ENCODE measurements at places on chromosomes 5 and 9. TPM values are rescaled to one million over a fixed set of nuclear protein-coding genes. Genes with fewer than 3 reads are reported as not detected.
A peak's percentile ranks its signal among the peaks of the same experiment; 100 is the strongest.

- no peak overlapping the region for H3K27ac ChIP-seq
- no peaks in the 10 kb centered on the region for H3K27me3 ChIP-seq
- no peaks in the 10 kb centered on the region for H3K36me3 ChIP-seq
- no peak overlapping the region for H3K4me3 ChIP-seq
Observed at GRCh38 chr5:11494340-11494739, 409.9 kb downstream of the CTNND2 start.

GRCh38 chr9:84756171-84756570, 86.6 kb downstream of the NTRK2 start:
- DNase-seq: no peak
- H3K4me3 ChIP-seq: no peak overlapping the region
- no peaks in the 10 kb centered on the region for H3K36me3 ChIP-seq
- H3K27ac ChIP-seq: no peak overlapping the region

DNA sequence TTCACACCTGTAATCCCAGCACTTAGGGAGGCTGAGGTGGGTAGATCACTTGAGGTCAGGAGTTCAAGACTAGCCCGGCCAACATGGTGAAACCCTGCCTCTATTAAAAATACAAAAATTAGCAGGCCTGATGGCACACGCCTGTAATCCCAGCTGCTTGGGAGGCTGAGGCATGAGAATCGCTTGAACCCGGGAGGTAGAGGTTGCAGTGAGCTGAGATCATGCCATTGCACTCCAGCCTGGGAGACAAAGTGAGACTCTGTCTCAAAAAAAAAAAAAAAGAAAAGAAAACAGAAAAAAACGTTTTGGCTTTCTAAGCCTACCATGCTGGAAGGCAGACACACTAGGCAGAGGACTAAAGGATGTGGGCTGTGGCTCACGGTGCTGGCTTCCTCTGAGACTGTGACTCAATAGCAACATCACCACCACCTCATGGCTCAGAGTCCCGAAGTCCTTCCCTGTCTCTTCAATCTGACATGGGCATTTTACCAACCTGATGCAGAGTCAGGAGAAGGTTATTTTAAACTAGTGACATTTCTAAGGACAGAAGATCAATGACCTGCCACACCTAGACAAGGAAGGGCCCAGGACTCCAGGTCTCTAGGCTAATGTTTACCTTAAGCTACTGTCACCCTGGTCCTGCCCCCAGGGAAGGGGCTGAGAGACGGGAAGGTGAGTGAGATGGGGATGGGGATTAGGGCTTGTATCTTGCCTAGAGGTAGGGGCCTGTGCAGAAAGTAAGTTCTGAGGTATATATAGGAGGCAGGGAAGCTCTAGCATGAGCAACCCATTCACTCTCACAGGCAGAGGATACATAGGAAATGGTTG, 3.7 kb downstream of the ECSCR start:
- no peaks in the 10 kb centered on the region for H3K36me3 ChIP-seq
- H3K27ac ChIP-seq: peak overlapping the region; percentile 68
- peaks cover 60% of the 10 kb centered on the region for H3K4me1 ChIP-seq
- DNase-seq: peak; percentile 94
- no peaks in the 10 kb centered on the region for H3K27me3 ChIP-seq
- peak overlapping the region; percentile 20 for H3K4me3 ChIP-seq

- no peak overlapping the region for H3K4me3 ChIP-seq
- H3K27me3 ChIP-seq: no peaks in the 10 kb centered on the region
- DNase-seq: no peak
- H3K4me1 ChIP-seq: no peaks in the 10 kb centered on the region
Observed at GRCh38 chr5:173830421-173830820, 57.7 kb upstream of the CPEB4 start.

DNA sequence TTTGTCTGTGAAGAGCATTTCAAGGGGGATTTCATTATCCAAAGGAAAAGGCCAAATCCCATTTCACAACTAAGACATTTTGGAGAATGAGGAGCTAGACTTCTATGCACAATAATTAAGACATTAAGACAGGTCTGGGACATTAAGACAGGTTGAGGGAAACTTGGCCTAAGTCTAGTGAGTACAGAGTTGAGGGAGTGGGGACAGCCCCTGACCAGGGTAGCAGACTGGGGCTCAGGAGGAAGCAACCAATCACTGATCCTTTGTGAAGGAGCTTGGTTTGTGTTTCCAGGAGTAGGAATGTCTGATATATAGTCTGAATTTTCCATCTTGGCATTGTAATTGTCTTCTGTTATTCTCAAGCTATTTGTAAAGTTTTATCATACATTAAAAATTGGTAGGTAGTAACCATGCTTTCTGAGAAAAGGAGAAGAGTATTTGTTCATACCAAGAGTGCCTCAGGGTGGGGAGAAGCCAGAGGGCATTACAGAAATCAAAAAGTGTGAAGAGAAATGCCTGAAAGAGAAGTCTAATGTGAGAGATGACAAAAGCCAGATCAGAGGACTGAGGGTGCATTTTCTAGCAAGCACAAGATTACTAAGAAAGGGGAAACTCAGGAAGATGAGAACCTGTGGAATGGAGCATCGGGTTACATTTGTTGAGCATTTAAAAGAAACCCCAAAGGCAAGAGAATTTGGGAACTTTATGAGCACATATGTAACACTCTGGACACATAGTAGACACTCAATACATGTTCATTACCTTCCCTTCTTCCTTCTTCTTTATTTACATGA, 189.3 kb upstream of the PIK3R1 start:
- no peaks in the 10 kb centered on the region for H3K27me3 ChIP-seq
- no peak overlapping the region for H3K27ac ChIP-seq
- H3K4me1 ChIP-seq: no peaks in the 10 kb centered on the region
- no peak for DNase-seq

DNA sequence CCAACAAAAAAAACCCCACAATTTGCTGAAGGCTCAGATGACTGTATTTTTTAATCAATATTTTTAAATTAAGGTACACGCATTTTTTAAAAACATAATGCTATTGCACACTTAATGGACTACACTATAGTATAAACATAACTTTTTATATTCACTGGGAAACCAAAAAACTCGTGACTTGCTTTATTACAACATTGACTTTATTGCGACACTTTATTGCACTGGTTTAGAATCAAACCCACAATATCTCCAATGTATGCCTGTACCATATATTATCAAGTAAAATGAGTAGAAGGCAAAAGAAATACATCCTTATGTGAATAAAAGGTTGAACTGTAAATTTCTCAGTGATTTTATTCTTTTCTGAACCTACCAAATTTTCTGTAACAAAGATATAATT, 53.7 kb downstream of the RICTOR start:
- DNase-seq: no peak
- H3K4me1 ChIP-seq: peaks cover 60% of the 10 kb centered on the region
- peaks cover 13% of the 10 kb centered on the region for H3K36me3 ChIP-seq

DNA sequence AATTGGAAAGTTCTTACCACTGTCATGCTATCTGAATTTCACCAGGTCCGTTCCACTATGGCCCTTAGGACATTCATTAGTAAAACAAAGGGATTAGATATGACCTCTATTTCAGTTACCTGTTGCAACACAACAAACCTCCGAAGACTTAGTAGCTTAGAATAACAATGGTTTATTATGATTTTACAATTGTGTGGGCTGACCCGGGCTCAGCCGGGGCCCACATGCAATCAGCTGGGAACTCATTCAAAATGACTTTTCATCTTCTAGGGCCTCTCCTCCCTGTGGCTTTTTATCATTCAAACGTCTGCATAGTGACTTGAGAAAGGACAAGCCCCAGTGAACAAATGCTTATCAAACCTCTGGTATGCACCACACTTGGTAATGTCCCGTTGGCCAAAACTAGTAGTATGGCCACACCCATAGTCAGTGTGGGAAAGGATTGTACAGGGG, 2.3 kb upstream of the FBXW11 start:
- no peak for DNase-seq
- no peak overlapping the region for H3K27ac ChIP-seq
- H3K36me3 ChIP-seq: no peaks in the 10 kb centered on the region
- no peak overlapping the region for H3K4me3 ChIP-seq
- H3K27me3 ChIP-seq: no peaks in the 10 kb centered on the region

DNA sequence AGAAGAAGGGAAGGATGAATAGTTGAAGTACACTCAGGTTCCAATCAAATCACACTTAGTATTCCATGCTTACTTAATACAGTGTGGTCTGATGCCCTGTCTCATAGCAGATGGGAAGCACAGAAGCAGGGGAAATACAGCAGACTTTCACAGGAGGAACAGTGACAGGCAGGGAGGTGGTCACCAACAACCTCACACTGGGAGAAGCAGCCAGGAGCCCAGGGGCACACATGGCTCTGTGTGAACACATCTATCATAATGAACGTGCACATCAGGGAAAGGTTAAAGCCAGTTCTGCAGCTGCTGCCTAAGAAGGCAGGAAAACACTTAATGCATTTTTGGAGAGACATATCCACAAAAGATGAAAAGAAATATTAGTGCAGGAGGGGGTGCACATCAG, 312.3 kb downstream of the MED10 start:
- no peak overlapping the region for H3K4me3 ChIP-seq
- no peaks in the 10 kb centered on the region for H3K4me1 ChIP-seq
- DNase-seq: no peak
- H3K27ac ChIP-seq: no peak overlapping the region
- H3K36me3 ChIP-seq: no peaks in the 10 kb centered on the region

- no peaks in the 10 kb centered on the region for H3K4me1 ChIP-seq
- no peaks in the 10 kb centered on the region for H3K27me3 ChIP-seq
- no peak for DNase-seq
- no peaks in the 10 kb centered on the region for H3K36me3 ChIP-seq
- no peak overlapping the region for H3K4me3 ChIP-seq
Observed at GRCh38 chr9:81070689-81071088, 618.7 kb downstream of the TLE1 start.

GFI1B gene
- not detected for total RNA-seq

GFM2 gene
- 21.6 TPM for total RNA-seq

PCDHB2 gene
- 1.3 TPM for total RNA-seq

Data from CD4-positive, alpha-beta memory T cell (primary cell).